ENCODE measurements at places on chromosomes 1 and 21.
A peak's percentile ranks its signal among the peaks of the same experiment; 100 is the strongest.

DNA sequence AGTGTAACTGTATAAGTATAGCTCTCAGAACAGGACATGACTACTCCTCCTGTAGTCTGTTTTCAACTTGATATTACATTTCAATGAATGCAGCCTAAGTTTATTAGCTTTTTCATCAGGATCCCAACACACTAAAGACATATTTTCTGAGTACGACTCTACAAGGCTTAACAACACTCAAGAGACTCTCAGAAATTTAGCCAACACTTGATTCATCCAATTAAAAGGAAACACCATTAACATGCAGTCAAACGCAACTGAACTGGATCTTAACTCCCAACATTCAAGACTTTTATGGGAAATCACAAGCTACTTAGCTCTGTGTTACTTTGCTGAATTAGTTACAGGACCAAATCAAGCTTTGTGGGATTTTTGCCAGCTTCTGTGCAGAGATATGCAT is 65.2 kb upstream of the SGIP1 start:
- no peak for DNase-seq

GRCh38 chr1:209435654-209436566 is 147.6 kb upstream of the CAMK1G start:
- DNase-seq: peak; percentile 57

DNA sequence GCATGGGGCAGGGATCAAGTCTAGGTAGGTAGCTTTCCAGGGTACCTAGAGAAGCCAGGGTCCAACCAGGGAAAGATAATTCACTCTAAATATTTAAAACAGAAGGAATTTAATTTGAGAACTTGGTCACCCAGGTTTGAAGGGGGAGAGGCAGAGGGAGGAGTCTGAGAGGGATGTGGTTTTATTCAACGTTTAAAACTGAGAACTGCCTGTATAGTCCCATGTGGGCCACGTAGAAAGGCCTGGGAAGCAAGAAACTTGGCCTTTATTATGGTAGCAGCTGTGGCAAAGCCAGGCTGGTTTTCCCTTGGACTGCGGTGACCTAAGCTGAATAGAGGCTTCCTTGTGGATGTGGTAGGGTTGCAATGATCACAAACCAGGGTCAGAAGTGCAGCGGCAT is 42.0 kb upstream of the DUSP10 start:
- DNase-seq: no peak

DNA sequence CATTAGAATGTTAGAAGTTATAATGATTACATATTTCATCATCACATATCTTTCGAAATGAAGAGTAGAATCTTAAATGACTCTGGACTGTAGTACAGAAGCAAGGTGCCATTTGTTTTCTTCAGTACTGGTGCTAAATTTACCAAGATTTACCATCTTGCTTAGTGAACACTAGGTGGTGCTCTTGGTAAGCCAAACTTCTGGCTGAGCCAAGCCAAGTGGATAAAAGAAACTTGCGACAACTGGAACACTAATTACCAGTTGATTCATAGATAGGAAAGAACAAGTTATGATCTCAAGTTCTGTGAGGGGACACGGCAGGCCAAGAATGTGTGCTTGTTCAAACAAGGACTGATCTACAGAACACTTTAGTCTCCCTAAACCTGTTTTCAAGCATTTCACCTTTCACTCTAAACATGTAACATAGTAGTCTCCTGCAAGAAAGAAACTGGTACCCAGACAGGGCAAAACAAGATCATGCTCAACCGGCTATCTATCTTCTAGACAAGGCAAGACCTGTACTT is 19.8 kb downstream of the SPRTN start:
- DNase-seq: peak; percentile 70

DNA sequence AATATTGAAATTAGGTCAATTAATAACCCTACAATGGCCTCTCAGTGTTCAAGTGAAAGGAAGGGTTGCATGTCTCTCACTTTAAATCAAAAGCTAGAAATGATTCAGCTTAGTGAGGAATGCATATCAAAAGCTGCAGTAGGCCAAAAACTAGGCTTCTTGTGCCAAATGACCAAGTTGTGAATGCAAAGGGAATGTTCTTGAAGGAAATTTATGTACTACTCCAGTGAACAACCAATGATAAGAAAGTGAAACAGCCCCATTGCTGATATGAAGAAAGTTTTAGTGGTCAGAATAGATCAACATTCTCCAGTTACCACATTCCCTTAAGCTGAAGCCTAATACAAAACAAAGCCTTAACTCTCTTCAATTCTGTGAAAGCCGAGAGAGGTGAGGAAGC is 10.0 kb downstream of the MAEL start:
- DNase-seq: no peak
